Left renal pelvis (tissue), 4 donors: ENCODE measurements at places on chromosomes 1 and 21. TPM values are rescaled to one million over a fixed set of nuclear protein-coding genes. Genes with fewer than 3 reads are reported as not detected.

DNA sequence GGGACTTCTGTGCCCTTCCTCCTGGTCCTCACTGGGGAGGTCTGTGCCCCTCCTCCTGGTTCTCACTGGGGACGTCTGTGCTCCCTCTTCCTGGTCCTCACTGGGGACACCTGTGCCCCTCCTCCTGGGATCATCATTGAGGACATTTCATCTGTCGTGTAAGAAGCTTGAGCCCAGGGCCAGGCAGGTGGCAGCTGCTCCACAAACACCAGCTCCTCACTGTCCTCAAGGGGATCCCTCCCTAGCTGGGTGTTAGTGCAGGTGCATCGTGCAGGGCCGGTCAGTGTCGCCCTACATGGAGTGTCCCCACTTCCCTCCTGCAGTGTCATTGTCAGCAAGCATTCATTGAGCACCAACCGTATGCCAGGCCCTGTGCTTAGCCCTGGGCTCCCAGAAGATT, 312.7 kb downstream of the PTPRU start:
- no peak for DNase-seq

- DNase-seq, result no peak
These were observed 2.1 kb downstream of the SLAMF6 start for GRCh38 chr1:160520999-160521398.

Gene RCC2
- polyA plus RNA-seq, result 97.9 TPM

Gene HSPA6
- 0.33 TPM for polyA plus RNA-seq

Gene RGS13
- not detected for polyA plus RNA-seq

Gene GPX7
- polyA plus RNA-seq, result 71.5 TPM

Gene ACOT11
- polyA plus RNA-seq, result 8.5 TPM

DNA sequence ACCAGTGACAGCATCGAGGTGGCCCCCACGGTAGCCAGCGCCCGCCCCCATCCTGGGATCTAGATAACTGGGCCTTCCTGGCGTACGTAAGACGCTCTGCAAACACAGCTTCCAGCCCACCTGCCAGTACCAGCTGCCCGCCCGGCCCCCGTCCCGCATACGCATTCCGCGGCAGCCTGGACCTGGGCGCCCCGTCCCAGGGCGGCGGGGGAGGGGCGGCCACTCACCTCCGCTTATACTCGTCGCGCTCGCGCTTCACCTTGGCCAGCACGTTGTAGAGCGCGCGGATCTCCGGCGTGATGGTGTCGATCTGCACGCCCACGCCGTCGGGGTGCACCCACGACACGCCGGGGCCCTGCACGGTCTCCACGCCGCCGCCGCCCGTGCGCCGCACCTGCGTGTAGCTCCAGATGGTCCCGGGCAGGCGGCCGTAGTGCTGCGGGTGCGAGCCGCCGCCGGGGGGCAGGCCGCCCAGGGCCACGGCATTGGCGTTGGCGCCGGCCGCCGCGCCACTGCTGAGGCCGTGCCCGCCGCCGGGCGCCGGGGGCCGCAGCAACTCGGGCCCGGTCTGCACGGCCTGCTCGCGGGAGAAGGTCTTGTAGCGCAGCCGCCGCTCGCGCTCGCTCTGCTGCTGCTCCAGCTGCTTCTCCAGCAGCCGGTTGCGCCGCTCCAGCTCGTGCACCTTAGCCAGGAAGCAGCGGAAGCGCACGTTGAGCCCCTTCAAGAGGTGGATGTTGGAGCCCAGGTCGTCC, 859 bp downstream of the IFFO2 start:
- DNase-seq, result no peak

DNA sequence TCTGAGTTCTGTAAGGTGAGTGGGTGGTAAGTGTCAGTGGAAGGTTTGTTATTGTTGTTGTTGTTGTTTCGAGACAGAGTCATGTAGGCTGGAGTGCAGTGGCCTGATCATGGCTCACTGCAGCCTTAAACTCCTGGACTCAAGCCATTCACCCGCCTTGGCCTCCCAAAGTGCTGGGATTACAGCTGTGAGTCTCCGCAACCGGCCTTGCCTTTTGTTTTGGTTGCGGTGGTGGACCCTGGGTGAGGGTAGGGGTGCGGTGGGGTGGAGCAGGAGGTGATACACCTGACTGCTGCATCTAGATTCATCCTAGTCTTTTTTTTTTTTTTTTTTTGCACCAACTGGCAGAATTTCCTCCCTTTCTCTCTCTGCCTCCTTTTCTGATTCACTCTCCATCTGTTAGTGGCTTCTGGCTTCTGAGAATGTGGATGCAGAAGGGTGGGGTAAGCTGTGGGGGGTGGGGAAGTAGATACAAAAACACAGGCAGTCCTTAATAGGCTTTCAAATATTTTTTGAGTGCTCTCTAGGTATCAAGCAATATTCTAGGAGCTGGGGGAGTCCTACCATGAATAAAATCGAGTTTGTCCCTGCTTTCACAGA, 4.6 kb upstream of the GMEB1 start:
- DNase-seq, result no peak

DNA sequence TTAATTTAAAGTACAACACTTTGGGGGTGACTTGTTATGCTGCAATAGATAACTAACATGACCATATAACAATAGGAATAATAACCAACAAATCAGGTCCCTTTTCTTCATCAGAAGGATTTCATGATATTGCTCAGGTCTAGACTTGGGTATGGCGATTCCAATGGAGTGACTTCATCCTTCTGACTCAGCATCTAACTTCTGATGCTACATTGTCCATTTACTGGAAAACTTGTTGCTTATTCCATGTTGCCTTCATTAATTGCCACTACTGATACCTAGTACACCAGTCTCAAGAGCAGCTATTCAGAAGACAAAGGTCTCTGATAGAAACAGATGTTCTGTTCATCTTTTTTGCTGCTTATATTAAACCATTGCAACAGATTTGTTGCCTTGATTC, 324.3 kb downstream of the TGFB2 start:
- DNase-seq, result no peak

Gene MLLT11
- polyA plus RNA-seq, result 21.9 TPM

- DNase-seq, result peak; percentile 35
These were observed 24.9 kb upstream of the CR1L start for GRCh38 chr1:207619871-207620542.
